AG20443 (cell line): ENCODE measurements at places on chromosomes 12 and 14.

GRCh38 chr12:120719496-120720233 is 6.0 kb upstream of the ACADS start:
- no peak for DNase-seq

GRCh38 chr14:67241411-67242167 is at the start of gene PALS1:
TSS of gene PALS1 (plus strand) at chr14:67241435. CDS start at chr14:67279171, 37,736 bp downstream.
- DNase-seq: peak; percentile 69

- DNase-seq: no peak
These were observed 32.5 kb upstream of the GCH1 start for GRCh38 chr14:54935100-54935499.

- DNase-seq: no peak
These were observed 32.7 kb downstream of the ZNF605 start for GRCh38 chr12:132923356-132923909.

- DNase-seq: peak; percentile 24
These were observed 2.1 kb upstream of the SLC11A2 start for GRCh38 chr12:51028126-51028812.

DNA sequence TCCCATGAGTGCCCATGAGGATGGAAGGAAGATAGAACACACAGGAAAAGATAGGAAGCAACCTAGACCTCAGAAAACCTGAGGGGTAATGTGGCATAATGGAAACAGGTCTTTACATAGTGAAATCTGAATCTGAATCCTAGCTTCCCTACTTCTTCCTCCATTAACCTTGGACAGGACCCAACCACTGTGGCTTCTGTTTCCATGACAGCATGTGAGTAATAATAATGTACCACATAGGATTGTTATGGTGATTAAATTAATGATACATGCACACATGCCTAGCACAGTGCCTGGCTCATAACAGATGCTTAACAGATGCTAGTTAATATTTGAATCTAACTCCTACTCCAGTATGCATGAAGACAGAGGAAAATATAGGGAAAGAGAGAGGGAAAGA is 11.2 kb downstream of the TTC9 start:
- no peak for DNase-seq

GRCh38 chr14:105945896-105946295 is 419.5 kb downstream of the TMEM121 start:
- DNase-seq: no peak

- DNase-seq: no peak
These were observed 103.5 kb upstream of the HIF1A start for GRCh38 chr14:61591862-61592261.

DNA sequence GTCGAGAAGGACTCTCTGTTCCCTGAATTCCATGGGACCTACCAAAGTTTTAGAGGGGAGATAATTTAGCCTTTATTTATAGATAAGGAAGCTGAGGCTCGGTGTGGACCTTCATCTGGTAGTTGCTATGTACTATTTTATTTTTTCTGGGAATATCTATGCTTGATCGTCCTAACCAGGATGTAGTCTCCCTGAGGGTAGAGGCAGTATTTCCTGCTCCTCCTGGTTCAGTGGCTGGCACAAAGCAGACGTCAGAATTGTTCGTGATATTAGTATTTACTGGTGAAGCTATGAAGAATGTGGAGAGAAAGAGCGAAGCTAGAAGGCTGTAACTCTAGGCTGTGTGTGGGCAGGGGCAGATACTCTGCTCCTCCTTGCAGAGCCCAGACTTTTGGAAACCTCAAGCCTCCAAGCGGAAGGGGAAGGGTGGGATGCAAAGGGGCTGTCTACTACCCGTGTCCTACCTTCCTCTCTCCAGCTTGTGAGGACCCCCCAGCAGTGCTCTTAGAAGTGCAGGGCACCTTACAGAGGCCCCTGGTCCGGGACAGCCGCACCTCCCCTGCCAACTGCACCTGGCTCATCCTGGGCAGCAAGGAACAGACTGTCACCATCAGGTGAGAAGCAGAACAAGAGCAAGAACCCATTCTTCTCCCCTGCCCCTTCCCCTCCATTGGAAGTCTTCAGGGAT is 1.4 kb downstream of the LRP10 start:
- no peak for DNase-seq

- DNase-seq: peak; percentile 24
These were observed 88.2 kb downstream of the TMX1 start for GRCh38 chr14:51328064-51328771.

DNA sequence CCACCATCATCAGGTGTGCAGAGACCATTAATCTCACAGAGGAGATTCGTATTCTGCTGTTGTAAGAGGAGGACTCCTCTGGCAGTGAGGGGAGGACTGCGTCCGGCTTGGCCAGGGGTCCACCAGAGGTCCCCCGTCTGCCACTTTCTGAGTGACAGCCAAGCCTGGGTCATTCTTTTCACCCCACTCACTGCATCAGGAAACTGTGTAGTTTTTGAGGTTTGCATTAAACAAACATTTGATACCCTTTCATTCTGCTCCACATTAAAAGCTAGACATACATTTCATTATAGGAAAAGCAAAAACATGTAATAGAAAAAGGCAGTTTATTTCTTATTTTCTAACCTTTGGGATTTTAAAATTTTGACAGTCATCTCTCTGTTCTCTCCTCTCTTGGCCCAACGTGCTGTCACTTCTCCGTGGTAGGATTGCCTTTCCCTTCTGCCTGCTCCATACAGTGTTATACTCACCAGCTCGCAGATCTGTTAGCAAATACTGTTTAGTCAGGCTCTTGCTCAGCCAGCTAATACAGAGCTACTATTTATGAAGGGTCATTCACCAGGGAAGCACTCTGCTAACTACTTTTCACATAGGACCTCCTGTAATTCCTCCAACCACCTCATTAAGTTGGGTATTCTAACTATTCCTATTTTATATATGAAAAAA is 99.3 kb downstream of the PELI2 start:
- no peak for DNase-seq

- DNase-seq: no peak
These were observed 57.7 kb downstream of the GALC start for GRCh38 chr14:87935081-87935828.

- peak; percentile 78 for DNase-seq
These were observed 156.8 kb downstream of the KCNA5 start for GRCh38 chr12:5200278-5201087.

- no peak for DNase-seq
These were observed 755.4 kb downstream of the SLC6A15 start for GRCh38 chr12:84157170-84157569.

- no peak for DNase-seq
These were observed 1.8 kb upstream of the CKAP4 start for GRCh38 chr12:106249411-106250135.

GRCh38 chr12:67483871-67484554 is 164.5 kb upstream of the DYRK2 start:
- DNase-seq: no peak

GRCh38 chr14:55571125-55571889 is 8.7 kb upstream of the KTN1 start:
- no peak for DNase-seq

DNA sequence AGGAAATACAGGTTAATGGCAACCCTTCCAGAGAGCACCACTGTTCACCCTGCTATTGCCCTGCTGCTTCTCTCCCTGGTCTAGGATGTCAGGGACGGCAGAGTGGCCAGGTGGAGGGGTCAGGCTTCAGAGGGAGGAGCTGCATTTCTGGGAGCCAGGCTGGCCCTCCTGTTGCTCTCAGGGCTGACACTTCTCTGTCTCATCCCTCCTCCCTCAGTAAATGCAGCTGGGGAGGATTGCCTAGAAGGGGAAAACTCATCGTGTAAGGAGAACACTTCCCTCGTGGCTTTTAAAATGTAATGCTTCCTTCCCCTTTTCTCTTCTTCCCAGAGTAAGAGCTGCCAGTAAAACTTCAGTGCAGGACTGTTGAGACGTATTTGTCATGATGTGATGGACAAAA is 20.8 kb downstream of the SUSD6 start:
- no peak for DNase-seq

DNA sequence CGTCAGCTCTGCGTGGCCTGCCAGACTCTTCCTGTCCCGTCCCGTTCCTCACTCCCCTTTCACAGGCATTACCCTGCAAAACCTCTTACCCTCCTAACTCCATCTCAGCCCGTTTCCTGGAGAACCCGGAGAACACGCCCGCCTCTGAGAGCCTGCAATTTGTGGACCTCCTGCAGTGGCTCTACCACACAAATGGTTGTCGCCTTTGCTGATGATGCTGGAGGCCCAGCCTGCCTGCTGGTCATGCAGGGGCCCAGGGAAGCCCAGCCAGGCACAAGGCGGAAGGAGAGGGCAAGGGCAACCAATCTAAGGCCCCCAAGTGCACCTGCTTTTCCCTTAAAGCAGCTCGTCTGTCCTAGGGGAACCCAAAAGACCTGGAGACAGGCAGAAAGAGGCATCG is 22.5 kb downstream of the RFLNA start:
- no peak for DNase-seq

- no peak for DNase-seq
These were observed 82.6 kb upstream of the CCDC91 start for GRCh38 chr12:28107679-28108078.

DNA sequence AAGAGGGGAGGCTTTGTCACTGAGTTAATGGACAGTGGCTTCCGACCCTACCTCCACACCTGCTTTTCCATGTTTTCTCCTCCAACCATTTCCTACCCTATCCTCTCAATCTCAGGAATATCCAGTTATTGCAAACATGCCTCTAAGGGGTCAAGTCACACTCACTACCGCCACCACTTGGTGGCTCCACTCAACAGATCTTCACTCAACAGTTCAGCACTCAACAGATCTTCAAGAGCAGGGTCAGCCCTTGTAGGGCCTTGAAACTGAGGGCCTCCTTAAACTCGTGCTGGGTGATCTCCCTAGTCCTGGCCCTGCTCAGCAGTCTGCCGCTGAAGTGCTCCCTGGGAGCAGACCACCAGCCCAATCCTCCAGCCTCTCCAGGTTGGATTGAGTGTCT is 14.2 kb downstream of the ZNF641 start:
- DNase-seq: no peak

DNA sequence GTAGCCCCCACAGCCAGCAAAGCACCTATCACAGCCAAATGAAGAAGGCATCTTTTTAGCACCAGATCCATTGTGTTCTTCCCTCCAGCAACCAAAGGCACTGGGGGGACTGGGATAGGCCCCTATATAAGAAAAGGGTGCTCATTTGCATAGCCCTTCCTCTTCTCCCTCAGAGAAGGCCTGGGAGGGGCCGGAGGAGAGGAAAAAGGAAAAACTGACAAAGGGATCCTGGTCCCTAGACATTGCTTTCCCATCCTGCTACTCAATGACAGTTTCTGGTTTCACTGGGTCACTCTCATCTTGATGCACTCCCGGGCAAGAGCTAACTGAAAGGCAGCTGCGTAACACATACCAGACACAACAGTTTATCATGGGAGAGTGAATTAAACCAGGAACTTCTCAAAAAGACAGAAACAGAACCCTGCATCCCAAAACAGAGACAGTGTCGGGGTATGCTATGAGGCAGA is at the start of gene PMEL:
Gene PMEL, minus strand, starts transcription at position 102 of the 467 bp plus-strand sequence. Its CDS starts 31 bp downstream, at position 71.
- peak; percentile 30 for DNase-seq

DNA sequence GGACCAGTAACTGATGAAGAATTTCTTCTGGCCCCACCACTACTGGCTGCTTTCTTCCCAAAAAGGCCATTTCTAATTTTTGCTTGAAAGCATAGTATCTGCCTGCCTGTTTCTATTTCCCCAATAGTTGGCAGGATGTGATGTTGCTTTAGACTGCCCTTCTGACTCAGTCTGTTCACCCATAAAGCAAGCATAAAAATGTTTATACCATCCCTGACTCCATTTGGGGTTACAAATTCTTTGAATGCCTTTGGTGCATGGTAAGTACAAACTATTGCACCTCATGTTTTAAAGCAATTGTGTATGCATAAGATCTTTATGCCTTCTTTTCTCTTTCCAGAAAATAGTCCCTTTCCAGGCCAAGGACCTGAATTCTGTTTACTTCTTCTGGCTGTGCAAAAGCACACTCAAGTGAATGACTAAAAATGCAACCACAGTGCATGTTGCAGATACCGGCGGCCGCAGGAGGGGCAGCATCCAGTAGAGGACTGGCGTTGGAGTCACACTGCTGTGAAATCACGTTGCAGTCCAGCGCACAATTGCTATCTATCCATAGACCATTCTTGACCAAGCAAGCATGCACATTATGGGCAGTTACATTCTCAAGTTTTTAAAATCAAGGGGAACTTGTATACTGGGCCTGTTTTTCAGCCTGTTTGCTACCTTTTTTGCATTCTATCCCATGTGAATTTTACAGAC is 82.4 kb downstream of the SLC5A8 start:
- DNase-seq: peak; percentile 32

- peak; percentile 43 for DNase-seq
These were observed 16.8 kb upstream of the ITPK1 start for GRCh38 chr14:93132472-93133065.

GRCh38 chr14:53663709-53664108 is 292.9 kb downstream of the BMP4 start:
- DNase-seq: peak; percentile 16

DNA sequence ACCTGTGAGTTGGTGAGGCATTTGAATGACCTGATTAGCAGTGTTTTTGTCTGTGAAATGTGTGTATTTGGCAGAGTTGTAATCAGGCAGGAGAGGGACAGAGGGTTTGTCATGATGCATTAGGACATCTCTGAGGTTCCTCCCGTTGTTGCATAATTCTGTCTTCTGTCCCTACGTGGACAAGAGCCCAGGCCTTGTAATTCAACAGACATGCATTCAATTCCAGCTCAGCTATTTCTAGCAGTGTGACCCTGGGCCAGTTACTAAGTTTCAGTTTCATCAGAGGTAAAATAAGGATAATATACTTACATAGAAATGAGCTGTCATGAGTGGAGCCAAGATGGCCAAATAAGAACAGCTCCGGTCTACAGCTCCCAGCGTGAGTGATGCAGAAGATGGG is 208.6 kb downstream of the SLC38A4 start:
- peak; percentile 87 for DNase-seq

DNA sequence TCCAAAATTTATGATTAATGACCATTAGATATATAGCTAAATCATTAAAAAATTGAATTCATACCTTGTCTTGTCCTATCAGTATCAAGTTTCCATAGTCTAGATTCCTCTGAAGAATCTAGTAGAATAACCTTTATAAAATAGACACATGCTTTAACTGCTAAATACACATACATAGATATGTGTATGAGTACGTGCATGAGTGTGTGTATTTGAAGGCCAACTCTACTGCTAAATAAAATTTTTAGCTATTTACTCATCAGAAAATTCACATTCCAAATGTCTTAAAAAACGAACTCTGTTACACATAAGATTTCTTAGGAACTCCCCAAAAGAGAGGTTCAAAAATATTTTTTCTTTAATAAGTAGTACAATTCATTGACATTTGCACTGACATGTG is 233.0 kb downstream of the SSPN start:
- no peak for DNase-seq

DNA sequence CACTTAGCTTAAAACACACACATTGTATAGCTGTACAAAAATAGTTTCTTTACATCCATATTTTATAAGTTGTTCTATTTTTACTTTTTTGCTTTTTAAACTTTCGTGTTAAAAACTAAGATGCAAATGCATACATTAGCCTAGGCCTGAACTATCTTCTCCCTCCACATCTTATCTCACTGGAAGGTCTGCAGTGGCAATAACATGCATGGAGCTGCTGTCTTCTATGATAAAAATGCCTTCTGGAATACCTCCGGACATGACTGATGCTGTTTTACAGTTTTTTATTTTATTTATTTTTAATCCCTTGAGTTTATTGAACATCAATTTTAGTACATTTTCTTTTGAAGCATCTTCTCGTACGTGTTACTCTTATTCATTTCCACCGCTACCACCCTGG is 112.3 kb upstream of the TSPAN8 start:
- no peak for DNase-seq

GRCh38 chr12:56130876-56131275 is 2.8 kb downstream of the ESYT1 start:
- DNase-seq: no peak
